Naive thymus-derived CD8-positive, alpha-beta T cell (primary cell): ENCODE measurements at places on chromosomes 4 and X. TPM values are rescaled to one million over a fixed set of nuclear protein-coding genes. Genes with fewer than 3 reads are reported as not detected.

The BLOC1S4 gene
- total RNA-seq: 38.7 TPM

DNA sequence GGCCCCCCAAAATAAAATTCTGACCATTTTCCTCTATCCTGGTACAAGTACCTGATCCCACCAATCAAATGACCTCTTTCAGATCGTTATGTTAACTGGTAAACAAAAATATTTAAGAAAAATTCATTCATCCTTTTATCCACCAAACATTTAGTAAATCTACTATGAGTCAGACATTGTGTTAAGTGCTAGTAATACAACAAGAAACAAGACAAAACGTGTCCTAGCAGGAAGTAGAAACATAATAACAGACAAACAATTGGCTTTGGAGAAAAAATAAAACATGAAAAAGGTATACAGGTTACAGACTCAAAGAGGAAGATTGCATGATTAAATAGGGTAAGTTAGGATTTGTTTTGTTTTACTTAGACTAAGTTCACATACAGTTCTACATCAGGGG, 43.7 kb downstream of the ANTXR2 start:
- DNase-seq: no peak

The STPG2 gene
- 0.47 TPM for total RNA-seq

The PNMA6F gene
- total RNA-seq: not detected

GRCh38 chr4:124943938-124944337, 231.4 kb upstream of the ANKRD50 start:
- DNase-seq: no peak

- no peak for DNase-seq
These were observed 13.8 kb upstream of the STBD1 start for GRCh38 chr4:76292730-76293129.

The NOCT gene
- total RNA-seq: 2.0 TPM

GRCh38 chrX:148381603-148382002, 118.8 kb upstream of the AFF2 start:
- DNase-seq: no peak

GRCh38 chr4:22595684-22596083, 79.8 kb upstream of the ADGRA3 start:
- DNase-seq: no peak

- DNase-seq: no peak
These were observed 49.4 kb downstream of the C4orf46 start for GRCh38 chr4:158622251-158622650.

DNA sequence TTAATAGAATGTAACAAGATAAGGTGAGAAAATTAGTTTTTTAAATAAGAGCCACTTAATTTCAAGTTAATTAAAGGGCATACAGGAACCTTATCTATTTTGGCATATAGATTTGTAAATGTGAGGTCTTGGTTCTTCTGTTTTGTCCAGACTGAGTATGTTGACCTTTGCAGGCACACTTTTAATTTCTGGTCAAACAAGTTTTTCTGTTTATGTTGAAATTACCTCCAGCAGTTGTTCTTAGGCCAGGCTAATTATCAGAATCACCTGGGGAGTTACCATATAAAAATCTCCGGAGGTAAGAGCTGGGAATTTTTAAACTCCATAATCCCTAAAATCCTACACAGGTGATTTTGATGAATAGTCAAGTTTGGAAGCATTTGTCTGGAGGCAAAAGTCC, 227.4 kb upstream of the ANKRD50 start:
- no peak for DNase-seq

DNA sequence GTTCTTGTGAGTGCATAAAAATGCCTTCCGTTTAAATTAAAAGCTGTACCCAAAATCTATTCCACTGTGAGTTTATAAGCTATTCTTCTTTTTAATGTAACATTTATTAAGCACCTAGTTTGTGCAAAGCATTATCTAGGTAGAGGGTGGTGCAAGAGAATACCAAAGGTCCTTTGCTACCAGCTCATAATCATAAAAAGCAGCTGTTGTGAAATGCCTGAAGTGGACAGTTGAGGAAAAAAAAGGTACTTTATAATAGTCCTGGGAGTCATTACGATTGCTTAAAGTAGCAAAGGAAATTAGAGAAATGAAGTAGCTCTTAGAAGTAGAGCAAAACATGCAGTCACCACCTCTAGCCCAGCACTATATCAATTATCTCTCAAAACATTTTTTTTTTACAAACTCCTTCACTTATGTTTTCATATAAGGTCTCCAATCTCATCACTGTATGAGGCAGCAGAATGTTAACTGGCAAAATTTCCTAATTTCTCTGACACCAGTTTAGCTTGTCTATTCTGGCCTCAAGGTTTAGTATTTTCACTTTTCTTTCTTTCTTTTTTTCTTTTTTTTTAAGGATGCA, 2.1 kb downstream of the MBNL3 start:
- DNase-seq: no peak

GRCh38 chr4:84474107-84474506, 25.0 kb downstream of the NKX6-1 start:
- DNase-seq: no peak

The PRR32 gene
- not detected for total RNA-seq

DNA sequence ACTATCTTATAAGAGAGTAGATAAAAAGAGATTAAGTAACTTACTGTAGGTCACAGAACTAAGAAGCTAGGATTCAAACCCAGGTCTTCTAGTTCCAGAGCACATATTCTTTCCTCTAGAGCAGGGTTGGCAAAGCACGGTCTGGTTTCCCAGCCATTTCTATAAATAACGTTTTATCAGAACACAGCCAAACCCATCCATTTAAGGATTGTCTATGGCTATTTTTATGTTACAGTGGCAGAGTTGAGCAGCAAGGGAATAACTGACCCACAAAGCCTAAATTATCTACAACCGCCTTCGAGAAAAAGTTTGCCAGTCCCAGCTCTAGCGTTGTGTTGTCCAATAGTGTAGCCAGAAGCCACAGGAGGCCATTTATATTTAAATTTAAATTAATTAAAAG, 7.5 kb downstream of the TMEM144 start:
- no peak for DNase-seq

GRCh38 chr4:151049430-151049884, 34.4 kb upstream of the LRBA start:
- no peak for DNase-seq

- no peak for DNase-seq
These were observed 231.5 kb downstream of the SLC7A11 start for GRCh38 chr4:138010639-138011038.

DNA sequence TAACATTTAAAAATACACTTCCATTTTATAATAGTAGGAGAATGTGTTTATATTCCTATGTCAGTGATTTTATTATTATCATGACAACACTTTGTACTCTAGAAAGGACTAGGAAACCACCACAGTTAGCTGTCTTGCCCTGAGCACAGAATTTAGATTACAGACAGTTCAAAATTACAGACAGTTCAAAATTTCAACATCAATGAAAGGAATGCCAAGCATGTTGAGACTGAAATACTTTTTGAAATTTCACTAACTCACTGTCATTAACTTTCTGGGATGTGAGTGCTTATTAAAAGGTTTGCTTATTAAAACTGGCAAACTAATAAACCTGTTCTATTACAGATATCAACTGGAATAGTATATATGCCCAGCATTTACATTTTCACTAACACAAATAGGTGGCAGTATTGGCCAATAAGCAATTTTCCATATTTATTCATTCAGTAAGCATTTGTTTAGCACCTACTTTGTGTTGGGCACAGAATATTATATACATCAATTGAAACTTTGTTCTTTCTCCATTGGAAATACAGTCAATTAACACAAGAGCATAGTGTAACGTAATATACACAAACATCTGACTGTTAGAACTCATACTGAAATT, 179.4 kb downstream of the FBXW7 start:
- DNase-seq: no peak

The VCX3A gene
- total RNA-seq: not detected

The MSN gene
- total RNA-seq: 315 TPM

The CYSLTR1 gene
- 1.1 TPM for total RNA-seq

GRCh38 chr4:54632537-54632936, 25.2 kb upstream of the KIT start:
- no peak for DNase-seq

The TRPC5OS gene
- total RNA-seq: not detected

DNA sequence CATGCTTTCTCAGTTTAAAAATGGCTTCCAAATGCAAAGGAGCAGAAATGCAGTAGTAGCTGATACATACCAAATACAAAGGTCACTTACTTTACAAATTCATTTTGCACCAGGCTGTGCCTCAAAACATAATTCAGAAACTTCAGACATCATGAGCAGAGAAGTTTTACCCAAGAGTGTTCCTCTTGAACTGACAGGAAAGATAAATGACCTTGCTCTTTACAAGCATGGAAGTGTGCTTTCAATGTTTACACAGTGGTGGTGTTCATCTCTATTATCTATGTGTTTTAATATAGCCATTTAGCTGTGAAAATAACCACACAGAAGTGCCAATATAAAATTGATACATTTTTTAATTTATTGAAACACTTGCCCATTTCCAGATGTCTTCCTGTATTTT, 383.4 kb downstream of the ANKRD50 start:
- no peak for DNase-seq

DNA sequence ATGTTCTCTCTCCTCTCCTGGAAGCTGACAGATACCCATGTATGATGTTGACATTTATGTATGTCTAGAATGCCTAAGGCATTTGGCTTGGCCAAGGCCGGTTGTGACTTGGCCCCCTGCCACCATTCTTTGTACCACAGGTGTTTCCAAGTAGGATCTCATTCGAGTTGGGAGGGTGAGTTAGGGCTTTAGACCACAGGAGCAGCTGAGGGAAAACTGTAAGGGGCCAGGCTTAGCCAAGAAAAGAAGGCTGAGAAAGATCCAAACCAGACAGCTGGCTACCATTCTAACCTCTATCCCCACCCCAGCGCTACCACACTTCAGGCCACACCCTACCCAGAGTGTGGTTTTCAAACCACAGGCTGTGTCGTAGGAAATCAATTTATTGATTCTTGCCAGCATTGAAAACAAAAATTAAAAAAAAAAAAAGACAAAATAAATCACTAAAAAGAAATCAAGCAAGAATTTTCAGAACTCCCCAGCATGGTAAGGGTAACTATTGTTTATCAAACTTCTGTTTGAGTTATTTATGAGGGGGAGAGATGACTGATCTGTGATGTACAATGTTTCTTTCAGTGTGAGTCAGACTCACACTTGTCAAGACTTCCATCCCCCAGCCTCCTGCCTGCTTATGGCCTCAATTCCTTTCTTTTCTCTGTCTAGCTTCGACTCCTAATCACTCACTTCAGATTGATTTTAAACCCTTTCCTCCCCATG, 9.9 kb downstream of the TMSB4X start:
- no peak for DNase-seq

The PARM1 gene
- 0.21 TPM for total RNA-seq

GRCh38 chr4:128275346-128275745, 12.3 kb downstream of the PGRMC2 start:
- DNase-seq: no peak

- peak; percentile 75 for DNase-seq
These were observed 57.7 kb downstream of the WFS1 start for GRCh38 chr4:6327220-6327917.

The ZFP92 gene
- total RNA-seq: 0.49 TPM

DNA sequence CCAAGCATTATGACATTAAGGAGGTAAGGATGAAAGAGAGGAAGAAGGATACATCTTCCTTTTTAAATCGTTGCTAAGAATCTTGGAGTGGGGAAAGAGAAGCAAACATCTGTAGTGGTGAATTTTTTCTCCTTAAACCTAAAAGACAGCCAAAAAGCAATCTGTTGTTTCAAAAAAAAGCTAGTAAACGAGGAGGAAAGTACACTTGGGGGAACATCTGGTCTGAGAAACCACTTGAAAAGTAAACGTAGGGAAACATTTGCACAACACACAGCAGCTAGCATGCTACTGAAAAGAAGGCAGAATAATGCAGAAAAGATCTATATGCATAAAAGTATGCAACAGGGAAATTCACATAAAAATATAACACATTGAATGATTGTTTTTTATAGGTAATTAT, 1485.6 kb downstream of the PCDH19 start:
- no peak for DNase-seq

DNA sequence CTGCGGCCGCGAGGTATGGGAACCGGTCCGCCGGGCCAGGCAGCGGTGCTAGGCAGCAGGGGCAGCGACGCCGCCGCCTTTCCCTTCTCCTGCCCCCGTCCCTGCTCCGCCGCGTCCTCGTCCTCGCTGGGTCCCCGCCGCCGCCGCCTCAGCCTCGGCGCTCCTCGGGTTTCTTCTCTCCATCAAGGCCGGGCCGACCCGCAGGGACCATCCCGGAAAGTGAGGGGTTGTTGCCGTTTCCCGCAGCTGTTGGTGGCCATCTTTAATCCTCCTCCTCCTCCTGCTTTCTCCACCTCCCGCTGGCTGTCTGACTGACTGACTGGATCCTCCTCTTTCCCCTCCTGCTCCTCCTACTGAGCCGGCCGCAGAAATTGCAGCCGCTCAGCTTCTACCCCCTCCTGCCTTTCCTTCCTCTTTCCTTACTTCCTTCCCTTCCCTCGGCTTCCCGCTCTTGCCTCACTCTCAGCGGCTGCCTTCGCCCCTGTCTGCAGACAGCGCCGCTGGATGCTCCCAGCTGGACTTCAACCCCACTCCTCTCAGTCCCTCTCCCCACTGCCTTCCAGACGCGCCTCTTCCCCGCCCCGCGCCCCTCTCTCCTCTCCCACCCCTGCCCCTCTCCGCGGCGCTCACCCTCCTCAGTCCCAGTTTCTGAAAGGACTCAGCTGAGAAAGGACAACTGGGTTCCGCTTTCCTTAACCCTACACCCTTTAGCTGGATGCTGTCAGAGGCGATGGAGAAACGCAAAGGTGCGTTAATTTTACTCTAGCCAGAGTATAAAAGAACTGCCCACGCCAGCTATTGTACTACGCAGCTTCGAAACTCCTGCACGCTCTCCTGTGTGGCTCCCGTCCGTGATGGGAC, at the start of gene WDFY3:
Gene WDFY3, minus strand, starts transcription at position 309 of the 861 bp plus-strand sequence. CDS start 106,099 bp downstream, outside the sequence.
- DNase-seq: no peak

- no peak for DNase-seq
These were observed 27.7 kb downstream of the YIPF7 start for GRCh38 chr4:44623676-44624075.

- DNase-seq: no peak
These were observed 108.4 kb downstream of the ADRA2C start for GRCh38 chr4:3874525-3875110.

DNA sequence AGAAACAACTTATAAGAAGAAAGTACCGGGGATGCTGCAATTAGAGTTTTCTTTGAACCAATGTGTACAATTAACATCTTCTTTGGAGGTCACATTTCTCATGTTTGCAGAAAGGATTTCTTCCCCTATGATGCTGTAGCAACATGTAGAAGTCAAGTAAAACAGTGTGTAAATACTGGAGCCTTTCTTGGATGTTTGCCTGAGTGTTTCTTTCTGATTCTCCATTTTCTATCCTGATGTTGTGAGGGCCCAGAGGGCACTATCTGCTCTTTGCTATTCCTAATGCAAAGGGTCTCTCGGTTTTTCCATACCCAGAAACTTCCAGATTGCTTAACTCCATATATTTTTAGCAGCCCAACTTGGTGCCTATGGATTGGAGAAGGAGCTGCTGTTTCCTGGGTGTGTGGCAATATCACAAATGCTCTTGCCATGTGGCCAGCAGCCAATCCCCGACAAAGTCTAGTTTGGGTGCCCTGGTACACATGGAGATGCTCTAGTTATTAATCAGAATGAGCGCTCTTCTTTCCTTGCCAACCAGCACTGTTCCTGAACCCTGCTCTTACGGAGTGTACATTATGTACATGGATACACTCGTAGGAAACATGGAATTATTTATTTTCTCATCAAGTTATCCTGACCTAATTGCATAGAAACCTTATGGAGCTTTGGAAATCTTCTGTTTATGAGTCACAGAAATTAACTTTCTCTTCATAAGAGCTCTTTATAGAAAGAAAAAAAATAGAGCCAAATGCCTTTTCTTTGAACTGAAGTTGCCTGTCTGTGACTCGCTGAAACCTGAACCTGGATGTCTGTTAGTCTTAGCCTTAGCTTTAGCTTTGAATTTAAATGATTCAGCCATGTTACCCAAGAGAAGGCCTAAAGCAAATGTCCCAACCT, 67.0 kb upstream of the GPC4 start:
- DNase-seq: no peak
